Occipital lobe (tissue), 3 donors: ENCODE measurements at places on chromosomes 13 and 19.

DNA sequence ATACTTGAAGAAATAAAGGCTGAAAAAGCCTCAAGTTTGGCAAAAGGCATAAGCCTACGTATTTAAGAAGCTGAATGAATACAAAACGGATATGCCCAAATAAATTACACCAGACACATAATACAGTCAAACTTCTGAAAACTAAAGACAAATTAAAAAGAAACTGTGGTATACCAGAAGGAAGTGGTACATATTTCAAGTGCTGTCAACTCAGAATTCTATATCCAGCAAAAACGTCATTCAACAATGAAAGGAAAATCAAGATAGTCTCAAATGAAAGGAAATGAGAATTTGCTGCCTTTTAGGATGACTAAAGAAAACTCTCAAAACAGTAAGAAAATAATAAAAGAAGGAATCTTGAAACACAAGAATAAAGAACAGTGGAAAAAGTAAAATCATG is 69.5 kb downstream of the POLR1D start:
- DNase-seq = no peak

- DNase-seq = no peak
These were observed 37.1 kb upstream of the TFDP1 start for GRCh38 chr13:113547238-113547971.

DNA sequence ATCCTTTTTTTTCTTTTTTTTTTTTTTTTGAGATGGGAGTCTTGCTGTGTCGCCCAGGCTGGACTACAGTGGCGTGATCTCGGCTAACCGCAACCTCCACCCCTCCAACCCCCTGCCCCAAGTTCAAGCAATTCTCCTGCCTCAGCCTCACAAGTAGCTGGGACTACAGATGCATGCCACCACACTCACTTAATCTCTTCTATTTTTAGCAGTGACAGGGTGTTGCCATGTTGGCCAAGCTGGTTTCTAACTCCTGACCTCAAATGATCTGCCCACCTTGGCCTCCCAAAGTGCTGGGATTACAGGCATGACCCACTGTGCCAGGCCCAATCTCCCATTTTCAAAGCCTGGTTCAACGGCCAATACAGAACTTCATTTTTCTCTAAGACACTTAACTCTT is 9.1 kb downstream of the FOXO1 start:
- DNase-seq = no peak

DNA sequence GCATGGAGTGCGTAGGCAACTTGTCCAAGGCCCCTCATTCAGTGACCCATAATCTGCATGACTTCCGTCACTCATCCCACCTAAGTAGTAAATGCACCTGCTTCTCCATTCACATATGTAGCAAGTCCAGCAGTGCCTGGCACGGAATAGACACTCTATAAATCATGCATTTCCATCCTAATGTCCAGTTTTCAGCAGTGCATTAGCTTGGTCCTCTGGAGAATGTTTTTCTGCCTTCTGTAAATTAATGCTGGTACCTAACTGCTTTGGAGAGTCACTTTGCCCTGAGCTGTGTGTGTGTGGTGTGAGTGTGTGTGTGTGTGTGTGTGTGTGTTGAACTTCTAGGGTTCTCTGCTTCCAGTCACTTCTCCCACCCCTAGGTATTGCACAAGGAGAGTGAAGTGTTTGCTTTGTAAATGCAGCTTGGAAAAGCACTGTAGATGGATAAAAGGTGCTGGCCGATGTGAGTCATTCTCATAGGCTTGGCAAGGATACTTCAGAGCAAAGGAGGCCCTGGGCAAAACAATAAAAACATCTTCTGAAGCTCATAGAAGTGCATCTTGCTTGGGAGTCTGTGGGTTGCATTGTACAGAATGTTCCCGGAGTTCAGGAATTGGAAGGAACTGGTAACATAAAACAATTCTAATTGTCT is 181.8 kb downstream of the KATNAL1 start:
- peak; percentile 28 for DNase-seq

- DNase-seq = no peak
These were observed 84.8 kb downstream of the FLT1 start for GRCh38 chr13:28410096-28410495.

DNA sequence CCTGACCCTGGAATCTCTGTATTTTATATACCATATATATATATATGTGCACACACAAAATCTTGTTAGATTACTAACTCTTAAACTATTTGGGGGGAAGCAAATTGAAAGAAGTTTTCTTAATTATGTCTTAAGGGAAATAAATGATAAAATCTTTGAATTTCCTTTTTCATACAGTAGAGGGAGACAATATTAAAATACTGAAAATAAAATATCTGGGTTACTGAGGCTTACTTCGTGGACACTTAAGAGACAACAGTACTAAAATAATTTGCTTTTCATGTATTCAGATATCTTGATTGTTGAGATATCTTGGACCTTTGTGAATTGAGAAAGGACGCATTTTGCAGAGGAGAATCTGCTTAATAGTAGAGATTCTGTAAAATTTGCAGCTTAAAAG is 17.0 kb downstream of the SUGT1 start:
- no peak for DNase-seq

- no peak for DNase-seq
These were observed 46.4 kb downstream of the PSG3 start for GRCh38 chr19:42693760-42694350.
